ENCODE measurements at places on chromosomes 5 and 9. TPM values are rescaled to one million over a fixed set of nuclear protein-coding genes. Genes with fewer than 3 reads are reported as not detected.

Gene FSTL4
- 5.1 TPM for total RNA-seq

Gene POLR1E
- total RNA-seq = 21.2 TPM

Gene DIRAS2
- 18.8 TPM for total RNA-seq

Gene CDH10
- 9.4 TPM for total RNA-seq

Gene AGGF1
- total RNA-seq = 24.3 TPM

Gene AGPAT2
- 2.0 TPM for total RNA-seq

Gene AGXT2
- 0.16 TPM for total RNA-seq

Gene TEX48
- not detected for total RNA-seq

Gene HEMGN
- total RNA-seq = 0.10 TPM

Gene PDZD2
- 6.9 TPM for total RNA-seq

Gene GSN
- total RNA-seq = 66.2 TPM

Gene PDGFRB
- 1.1 TPM for total RNA-seq

Gene TRMO
- total RNA-seq = 16.3 TPM

Gene ARL14EPL
- not detected for total RNA-seq

Gene SH3TC2
- 1.0 TPM for total RNA-seq

Gene SPINK13
- 0.32 TPM for total RNA-seq

Gene KIAA1958
- 144 TPM for total RNA-seq

Gene SPATA31C1
- total RNA-seq = 0.16 TPM

Gene ANXA2R
- total RNA-seq = 5.0 TPM

Gene CD72
- total RNA-seq = 2.2 TPM

Gene FOXD4
- total RNA-seq = 1.2 TPM

Gene FRMPD1
- 0.59 TPM for total RNA-seq

Gene PCDHGB2
- 0.62 TPM for total RNA-seq

Gene AGTPBP1
- total RNA-seq = 73.7 TPM

Gene BTNL9
- total RNA-seq = 0.55 TPM

Gene PCDHB9
- 1.6 TPM for total RNA-seq

Gene GPRIN1
- total RNA-seq = 38.8 TPM

Gene ECSCR
- total RNA-seq = not detected

Gene PAPPA
- total RNA-seq = 26.8 TPM

Gene FCN2
- total RNA-seq = 0.21 TPM

Gene CDH9
- 6.6 TPM for total RNA-seq

Gene SLC25A48
- 0.64 TPM for total RNA-seq

Gene PAEP
- total RNA-seq = not detected

Gene RMRP
- 24,406 TPM for total RNA-seq

Gene NME5
- 9.6 TPM for total RNA-seq

Gene NUTM2G
- 0.63 TPM for total RNA-seq

Gene CMBL
- 35.1 TPM for total RNA-seq

Gene BTNL8
- not detected for total RNA-seq

Gene KIF3A
- total RNA-seq = 18.6 TPM

Gene HTR1A
- 0.14 TPM for total RNA-seq

Gene SLC6A3
- total RNA-seq = 0.09 TPM

Gene ADCY2
- total RNA-seq = 17.0 TPM

Gene SAXO1
- 0.30 TPM for total RNA-seq

Gene IL17B
- total RNA-seq = not detected

Gene PRDM9
- 0.58 TPM for total RNA-seq

Gene SLC34A3
- 0.15 TPM for total RNA-seq

Gene CNOT6
- 18.2 TPM for total RNA-seq

Gene PCDHGB5
- total RNA-seq = 0.36 TPM
